ENCODE measurements at places on chromosomes 16 and 17.

- DNase-seq, result no peak
Measured at GRCh38 chr16:19765860-19766553, 47.9 kb downstream of the IQCK start.

DNA sequence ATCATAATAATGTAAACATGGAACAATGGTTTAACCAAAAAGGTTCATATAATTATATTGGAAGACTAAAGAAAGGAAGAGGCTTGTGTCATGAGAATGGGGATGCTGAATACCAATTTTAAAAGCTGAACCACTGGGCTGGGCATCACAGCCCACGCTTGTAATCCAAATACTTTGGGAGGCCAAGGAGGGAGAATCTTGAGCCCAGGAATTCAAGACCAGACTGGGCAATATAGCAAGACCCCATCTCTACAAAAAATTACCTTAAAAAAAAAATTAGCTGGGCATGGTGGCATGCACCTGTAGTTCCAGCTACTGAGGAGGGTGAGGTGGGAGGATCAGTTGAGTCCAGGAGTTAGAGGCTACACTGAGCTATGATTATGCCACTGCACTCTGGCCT, 65.1 kb downstream of the SMURF2 start:
- DNase-seq, result no peak

GRCh38 chr17:48429638-48430586, at the start of gene SKAP1:
Gene SKAP1, minus strand, starts transcription at chr17:48430214.
- DNase-seq, result peak; percentile 86

GRCh38 chr17:66675991-66676371, 158.9 kb upstream of the CACNG5 start:
- no peak for DNase-seq

DNA sequence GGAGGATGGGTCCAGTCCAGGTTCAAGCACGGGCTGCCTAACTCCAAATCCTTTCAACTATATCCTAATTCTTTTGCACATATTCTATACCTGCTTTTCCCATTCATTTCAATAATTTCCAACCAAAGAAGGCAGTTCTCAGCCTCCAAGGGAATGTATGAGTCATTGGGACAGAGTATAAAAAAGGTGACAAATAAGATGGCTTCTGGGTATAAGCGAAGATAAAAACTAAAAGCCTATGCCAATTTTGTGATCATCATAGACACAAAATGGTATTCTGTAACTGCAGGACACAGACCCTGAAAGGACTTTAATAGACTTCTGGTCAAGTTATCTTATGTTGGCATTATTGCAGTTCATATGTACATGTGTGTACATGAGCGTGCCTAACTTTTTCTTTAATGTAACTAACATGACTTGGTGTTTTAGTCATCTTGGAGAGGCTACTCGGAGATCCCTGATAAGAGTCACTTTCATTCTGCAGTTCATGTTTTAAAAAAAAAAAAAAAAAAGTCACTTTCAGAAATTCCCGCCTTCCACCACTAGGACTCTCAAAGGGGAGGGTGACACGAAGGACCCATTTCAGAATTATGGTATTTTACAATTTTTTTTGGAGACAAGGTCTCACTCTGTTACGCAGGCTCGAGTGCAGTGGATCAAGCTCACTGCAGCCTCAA, 17.3 kb downstream of the COG1 start:
- DNase-seq, result no peak

- peak; percentile 54 for DNase-seq
Measured at GRCh38 chr17:49646391-49647255, 31.3 kb downstream of the SPOP start.

- DNase-seq, result peak; percentile 18
Measured at GRCh38 chr16:4663777-4664465, 29.4 kb upstream of the NUDT16L1 start.

GRCh38 chr17:37516127-37516571, 26.5 kb downstream of the DUSP14 start:
- no peak for DNase-seq

DNA sequence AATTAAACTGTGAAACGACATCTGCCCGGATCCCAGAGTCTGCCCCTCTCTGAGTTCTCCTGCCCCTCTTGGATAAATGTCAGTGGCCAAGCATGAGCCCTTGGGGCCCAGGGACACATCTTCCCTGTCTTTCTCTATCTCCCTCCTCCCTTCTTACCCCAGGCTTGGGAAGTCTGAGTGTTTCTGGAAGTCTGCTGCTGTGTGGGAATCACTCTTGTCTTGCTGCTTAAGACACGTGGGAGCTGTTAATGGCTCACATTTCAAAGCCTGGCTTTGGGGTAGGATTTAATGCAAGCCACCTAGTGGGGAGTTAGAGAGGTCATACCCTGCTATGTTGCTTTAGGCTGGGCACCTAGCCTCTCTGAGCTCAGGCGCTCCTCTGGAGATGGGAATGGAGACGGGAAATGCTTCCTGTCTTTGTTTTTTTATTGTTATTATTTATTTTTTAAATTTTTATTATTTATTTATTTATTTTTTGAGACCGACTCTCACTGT, 218.5 kb upstream of the CIBAR2 start:
- DNase-seq, result no peak
